ENCODE measurements at places on chromosomes 7 and 10. TPM values are rescaled to one million over a fixed set of nuclear protein-coding genes. Genes with fewer than 3 reads are reported as not detected.

DNA sequence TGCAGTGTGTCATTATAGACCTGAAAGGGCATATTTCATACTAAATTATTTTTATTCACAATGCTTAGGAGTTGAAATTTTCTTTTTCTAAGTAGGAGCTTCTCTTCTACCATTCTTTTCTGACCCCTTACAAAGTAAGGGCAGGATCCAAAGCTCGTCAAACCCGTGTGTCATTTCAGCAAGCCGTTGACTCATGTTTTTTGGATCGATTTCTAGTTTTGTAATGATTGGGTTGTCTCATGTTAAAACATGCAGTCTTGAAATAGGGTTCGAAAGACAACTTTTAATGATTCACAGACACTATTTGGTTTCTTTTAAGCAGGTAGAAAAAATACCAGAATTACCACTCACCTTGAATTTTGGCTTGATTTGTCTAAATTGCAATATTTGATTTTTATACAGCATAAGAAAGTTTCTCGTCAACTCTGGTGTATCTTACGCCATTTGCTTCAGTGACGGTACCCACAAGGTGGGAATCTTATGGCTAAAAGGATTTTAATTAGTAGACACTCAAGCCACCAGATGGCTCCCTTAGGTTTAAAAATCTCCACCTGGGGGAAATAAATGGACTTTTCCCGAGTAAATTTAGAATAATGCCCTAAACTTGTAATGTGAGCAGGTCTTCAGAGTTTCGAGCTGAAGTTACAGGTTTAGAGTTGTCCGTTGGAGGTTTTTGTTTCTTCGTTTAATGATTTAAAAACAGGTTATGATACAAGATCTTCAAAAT lies 283.4 kb downstream of the CCDC3 start:
- H3K36me3 ChIP-seq = no peaks in the 10 kb centered on the region
- no peak overlapping the region for H3K4me3 ChIP-seq
- no peak for DNase-seq
- no peaks in the 10 kb centered on the region for H3K27me3 ChIP-seq

GJD4 gene
- not detected for polyA plus RNA-seq

- H3K27me3 ChIP-seq = no peaks in the 10 kb centered on the region
- H3K4me3 ChIP-seq = no peak overlapping the region
- H3K27ac ChIP-seq = 0 out of 2 replicates have a peak overlapping the region, but pooled peaks have one; percentile 9
- no peaks in the 10 kb centered on the region for H3K36me3 ChIP-seq
These were observed 63.7 kb downstream of the THSD7A start for GRCh38 chr7:11768263-11768662.

GRCh38 chr10:88820748-88821401 lies 18.3 kb downstream of the LIPM start:
- no peak overlapping the region for H3K27ac ChIP-seq
- no peak for DNase-seq
- no peaks in the 10 kb centered on the region for H3K4me1 ChIP-seq
- H3K4me3 ChIP-seq = no peak overlapping the region
- no peaks in the 10 kb centered on the region for H3K36me3 ChIP-seq

- H3K27me3 ChIP-seq = no peaks in the 10 kb centered on the region
- H3K4me1 ChIP-seq = peaks cover 28% of the 10 kb centered on the region
- H3K27ac ChIP-seq = peak overlapping the region; percentile 97
These were observed 1.3 kb upstream of the C10orf67 start for GRCh38 chr10:23345861-23346260.

PPP1R3C gene
- polyA plus RNA-seq = 11.5 TPM

DNA sequence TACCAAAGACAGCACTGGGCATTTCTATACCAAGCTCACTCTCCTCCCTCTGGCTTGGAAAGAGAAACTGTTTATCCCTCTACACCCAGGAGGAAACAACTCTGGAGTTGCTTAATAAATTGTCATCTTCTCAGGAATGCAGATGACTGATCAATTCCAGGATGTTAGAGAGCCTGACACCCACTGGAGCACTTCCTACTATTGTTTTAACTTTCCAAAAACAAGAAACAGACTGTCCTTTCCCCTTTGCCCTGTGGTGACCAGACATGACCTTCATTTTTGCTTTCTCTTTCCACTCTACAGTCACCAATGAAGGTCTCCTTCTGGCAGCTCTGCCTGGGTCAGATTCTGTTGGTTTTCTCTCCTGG lies 19.6 kb downstream of the GIMAP4 start:
- no peak overlapping the region for H3K27ac ChIP-seq
- no peaks in the 10 kb centered on the region for H3K4me1 ChIP-seq
- H3K27me3 ChIP-seq = peaks cover 20% of the 10 kb centered on the region
- no peaks in the 10 kb centered on the region for H3K36me3 ChIP-seq
- no peak overlapping the region for H3K4me3 ChIP-seq
- DNase-seq = no peak

DNA sequence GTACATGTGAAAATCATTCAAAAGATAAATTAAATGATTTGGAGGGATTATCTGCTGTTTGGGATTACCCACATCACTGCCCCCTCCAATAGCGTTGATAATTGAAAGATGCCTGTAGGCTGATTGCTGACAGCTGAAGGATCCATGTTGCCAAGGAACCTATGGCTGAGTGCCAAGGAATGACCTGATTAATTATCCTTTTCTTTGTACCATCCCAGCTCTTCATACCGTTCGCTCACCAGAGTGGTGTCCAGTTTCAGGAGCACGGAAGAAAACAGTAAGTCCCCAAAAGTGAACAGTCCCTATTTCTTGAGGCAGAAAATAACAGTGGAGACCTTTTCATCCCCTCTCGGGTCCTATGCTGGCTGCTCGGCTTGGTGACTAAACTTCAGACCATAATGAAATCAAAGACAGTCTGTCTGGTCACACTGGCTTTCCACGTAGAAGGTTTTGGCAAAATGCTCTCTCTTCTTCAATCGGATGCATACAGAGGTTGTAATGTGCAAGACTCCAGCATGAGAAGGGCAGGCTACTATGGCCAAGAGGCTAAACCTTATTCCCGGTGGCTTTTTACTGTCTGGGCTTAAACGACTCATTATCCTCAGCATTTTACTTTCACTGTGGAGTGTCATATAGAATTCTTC lies 108.8 kb downstream of the SPAG6 start:
- H3K27ac ChIP-seq = no peak overlapping the region
- no peak overlapping the region for H3K4me3 ChIP-seq
- peak; percentile 30 for DNase-seq
- H3K27me3 ChIP-seq = no peaks in the 10 kb centered on the region
- no peaks in the 10 kb centered on the region for H3K36me3 ChIP-seq

DNA sequence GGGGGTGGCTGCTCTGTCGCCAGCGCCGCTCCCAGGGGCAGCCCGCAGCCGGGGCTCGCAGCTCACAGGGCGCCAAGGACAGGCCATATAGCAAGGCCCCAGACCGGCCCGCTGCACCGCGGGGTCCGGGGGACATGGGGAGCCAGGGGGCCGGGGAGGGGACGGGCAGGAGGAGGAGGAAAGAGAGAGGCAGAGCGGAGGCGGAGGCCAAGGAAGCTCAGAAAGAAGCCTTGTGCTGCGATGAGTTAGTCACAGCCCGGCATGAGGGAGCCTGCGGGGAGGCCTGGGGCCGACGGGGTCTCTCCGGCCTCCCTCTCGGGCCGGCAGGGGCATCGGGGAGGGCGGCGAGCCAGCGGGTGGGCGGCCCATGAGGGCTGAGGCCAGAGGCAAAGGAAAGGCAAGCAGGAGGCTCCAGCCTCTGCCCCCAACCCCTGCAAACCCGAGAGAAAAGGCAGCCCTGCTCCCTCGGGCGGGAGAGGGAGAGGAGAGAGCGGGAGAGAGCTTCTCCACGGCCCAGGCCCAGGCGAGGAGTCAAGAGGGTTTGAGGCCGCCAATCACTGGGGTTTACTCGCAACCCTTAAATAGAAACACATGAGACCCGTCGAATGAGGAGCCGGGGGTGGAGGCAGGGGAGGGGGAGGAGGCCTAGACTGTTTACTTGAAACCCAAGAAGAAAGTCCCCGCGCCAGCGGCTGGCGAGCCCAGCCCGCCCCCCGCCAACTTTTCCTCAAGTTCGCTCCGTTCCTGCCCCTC lies 167.9 kb downstream of the NEURL1 start:
- H3K4me3 ChIP-seq = no peak overlapping the region
- peaks cover 7% of the 10 kb centered on the region for H3K4me1 ChIP-seq
- no peak for DNase-seq
- H3K36me3 ChIP-seq = no peaks in the 10 kb centered on the region
- H3K27ac ChIP-seq = no peak overlapping the region
- no peaks in the 10 kb centered on the region for H3K27me3 ChIP-seq

DNA sequence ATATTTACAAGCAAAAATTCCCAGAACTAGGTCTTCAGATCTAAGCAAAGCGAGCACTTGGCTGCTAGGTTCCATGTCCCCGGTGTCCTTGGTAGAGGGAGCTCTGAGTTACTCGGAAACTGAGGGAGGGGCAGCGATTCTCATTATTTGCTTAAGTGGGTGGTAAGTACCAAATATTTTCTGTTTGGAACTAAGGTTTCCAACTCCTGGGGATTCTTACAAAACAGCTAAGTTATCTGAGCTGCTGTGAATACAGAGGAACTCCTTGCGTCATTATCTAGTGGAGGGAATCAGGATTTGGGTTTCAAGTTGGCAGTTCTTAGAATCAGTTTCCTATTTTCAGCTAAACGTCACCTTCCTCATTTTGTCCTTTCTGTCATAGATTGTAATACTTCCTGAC lies 76.8 kb upstream of the IKZF1 start:
- no peaks in the 10 kb centered on the region for H3K36me3 ChIP-seq
- H3K27ac ChIP-seq = no peak overlapping the region
- H3K27me3 ChIP-seq = no peaks in the 10 kb centered on the region

METTL27 gene
- 2.9 TPM for polyA plus RNA-seq

PCLO gene
- 0.51 TPM for polyA plus RNA-seq

DNA sequence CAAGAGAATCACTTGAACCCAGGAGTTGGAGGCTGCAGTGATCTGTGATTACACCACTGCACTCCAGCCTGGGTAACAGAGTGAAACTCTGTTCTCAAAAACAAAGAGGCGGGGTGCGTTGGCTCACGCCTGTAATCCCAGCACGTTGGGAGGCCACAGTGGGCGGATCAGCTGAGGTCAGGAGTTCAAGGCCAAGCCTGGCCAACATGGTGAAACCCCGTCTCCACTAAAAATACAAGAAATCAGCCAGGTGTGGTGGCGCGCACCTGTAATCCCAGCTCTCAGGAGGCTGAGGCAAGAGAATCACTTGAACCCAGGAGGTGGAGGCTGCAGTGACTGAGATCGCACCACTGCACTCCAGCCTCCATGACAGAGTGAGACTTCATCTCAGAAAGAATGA lies 42.4 kb upstream of the NCAPG2 start:
- no peak for DNase-seq
- H3K4me1 ChIP-seq = no peaks in the 10 kb centered on the region
- H3K27me3 ChIP-seq = no peaks in the 10 kb centered on the region
- no peak overlapping the region for H3K27ac ChIP-seq
- H3K4me3 ChIP-seq = no peak overlapping the region
- peaks cover 85% of the 10 kb centered on the region for H3K36me3 ChIP-seq

GRCh38 chr7:84190016-84190705 lies 4.4 kb downstream of the SEMA3A start:
- H3K4me3 ChIP-seq = no peak overlapping the region
- no peaks in the 10 kb centered on the region for H3K36me3 ChIP-seq
- H3K27me3 ChIP-seq = no peaks in the 10 kb centered on the region
- H3K27ac ChIP-seq = no peak overlapping the region
- DNase-seq = no peak
- peaks cover 3% of the 10 kb centered on the region for H3K4me1 ChIP-seq

STOX1 gene
- 0.21 TPM for polyA plus RNA-seq

GRCh38 chr10:24617771-24618396 lies 105.8 kb downstream of the ARHGAP21 start:
- DNase-seq = peak; percentile 14
- peaks cover 4% of the 10 kb centered on the region for H3K4me1 ChIP-seq
- H3K4me3 ChIP-seq = no peak overlapping the region
- H3K36me3 ChIP-seq = peaks cover 43% of the 10 kb centered on the region

- no peaks in the 10 kb centered on the region for H3K36me3 ChIP-seq
- H3K27me3 ChIP-seq = no peaks in the 10 kb centered on the region
- H3K4me1 ChIP-seq = no peaks in the 10 kb centered on the region
- no peak for DNase-seq
- no peak overlapping the region for H3K27ac ChIP-seq
These were observed 46.1 kb downstream of the PROSER2 start for GRCh38 chr10:11869219-11869618.

SLC13A1 gene
- polyA plus RNA-seq = not detected

ATG9B gene
- 0.52 TPM for polyA plus RNA-seq

DNA sequence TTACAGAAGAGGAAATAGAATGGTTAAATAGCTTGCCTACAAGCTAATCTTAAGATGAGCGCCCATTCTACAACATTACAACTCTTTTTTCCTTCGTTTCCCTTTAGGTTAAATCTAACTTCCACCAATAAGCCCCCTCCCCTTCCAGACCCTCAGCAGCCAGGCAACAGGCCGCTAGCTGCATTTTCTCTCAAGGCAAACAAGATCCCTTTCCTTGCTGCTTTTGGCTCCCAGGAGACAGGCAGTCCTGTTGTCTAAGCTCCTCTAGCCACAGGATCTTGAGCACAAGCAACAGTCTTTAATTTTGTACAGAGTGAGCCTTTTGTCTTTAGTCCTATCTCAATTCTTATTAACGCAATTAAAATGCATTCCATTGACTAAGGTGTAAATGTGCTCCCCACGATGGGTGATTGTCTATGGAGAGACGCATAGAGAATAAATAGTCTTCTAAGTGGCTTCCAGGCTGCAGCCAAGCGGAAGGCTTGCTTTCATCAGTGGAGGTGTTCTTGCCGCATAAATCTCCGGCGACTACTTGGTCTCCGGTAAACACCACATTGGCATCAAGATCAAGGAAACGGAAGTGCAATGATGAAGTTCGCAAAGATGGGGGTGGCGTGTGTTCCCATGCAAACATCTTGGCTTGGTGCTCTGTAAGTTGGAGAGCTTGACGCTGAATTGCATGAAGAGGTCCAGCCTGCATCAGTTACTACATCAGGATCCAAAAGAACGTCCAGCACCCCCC lies 181.9 kb upstream of the LYZL2 start:
- H3K4me1 ChIP-seq = peaks cover 11% of the 10 kb centered on the region
- DNase-seq = no peak
- no peak overlapping the region for H3K27ac ChIP-seq
- no peaks in the 10 kb centered on the region for H3K27me3 ChIP-seq
- no peak overlapping the region for H3K4me3 ChIP-seq

LRRC18 gene
- polyA plus RNA-seq = not detected

GRCh38 chr10:71244431-71245419 lies 32.4 kb downstream of the UNC5B start:
- peak; percentile 81 for DNase-seq
- no peaks in the 10 kb centered on the region for H3K27me3 ChIP-seq
- H3K4me1 ChIP-seq = peaks cover 60% of the 10 kb centered on the region

DNA sequence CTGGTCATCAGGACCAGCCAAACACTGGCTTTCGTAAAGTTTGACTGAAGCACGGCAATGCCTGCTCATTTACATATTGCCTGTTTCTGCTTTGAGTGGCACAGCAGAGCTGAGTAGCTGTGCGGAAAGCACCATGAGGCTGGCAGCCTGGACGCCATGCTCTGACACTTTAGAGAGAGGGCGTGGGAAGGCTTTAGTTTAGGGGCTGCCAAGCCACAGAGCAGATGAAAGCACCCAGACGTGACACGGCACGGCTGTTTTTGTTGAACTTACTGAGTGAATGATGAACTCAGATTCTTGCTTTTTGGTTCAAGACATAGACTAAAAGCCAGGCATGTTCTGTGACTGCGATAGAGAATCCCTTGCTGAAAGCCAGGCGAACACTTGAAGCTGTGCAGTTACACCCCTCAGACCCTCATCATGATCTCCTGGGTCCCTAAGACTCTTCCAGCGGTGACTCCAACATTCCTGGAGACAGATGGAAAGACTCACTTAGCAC lies 182.1 kb downstream of the ZMYND11 start:
- DNase-seq = no peak
- H3K36me3 ChIP-seq = peaks cover 10% of the 10 kb centered on the region
- H3K4me1 ChIP-seq = peaks cover 8% of the 10 kb centered on the region
- H3K4me3 ChIP-seq = no peak overlapping the region
- no peak overlapping the region for H3K27ac ChIP-seq

- H3K27ac ChIP-seq = no peak overlapping the region
- H3K27me3 ChIP-seq = no peaks in the 10 kb centered on the region
- H3K36me3 ChIP-seq = no peaks in the 10 kb centered on the region
- no peak overlapping the region for H3K4me3 ChIP-seq
These were observed 14.8 kb upstream of the MKLN1 start for GRCh38 chr7:131312838-131313237.

SSC4D gene
- polyA plus RNA-seq = 2.0 TPM

Measured in SK-N-SH (cell line).